ENCODE measurements at places on chromosomes 3 and 15.

DNA sequence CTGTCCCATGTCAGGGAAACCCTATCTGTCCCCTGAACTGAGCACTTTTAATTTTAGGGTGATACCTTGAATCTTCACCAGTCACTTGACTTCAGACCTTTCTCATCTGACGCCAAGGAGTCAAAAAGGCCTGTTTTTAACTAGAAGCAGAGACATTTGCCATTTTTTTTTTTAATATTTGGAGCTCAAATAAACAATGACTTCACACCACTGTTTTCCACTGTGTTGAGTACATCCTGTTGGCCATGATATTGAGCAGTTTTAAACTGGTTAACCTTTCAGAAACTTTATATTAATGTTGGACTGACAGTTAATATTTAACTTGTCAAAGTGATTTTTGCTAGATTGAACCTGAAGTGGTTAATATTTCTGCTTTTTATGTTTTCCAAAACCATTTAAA, 28.2 kb downstream of the DAG1 start:
- no peak for DNase-seq

DNA sequence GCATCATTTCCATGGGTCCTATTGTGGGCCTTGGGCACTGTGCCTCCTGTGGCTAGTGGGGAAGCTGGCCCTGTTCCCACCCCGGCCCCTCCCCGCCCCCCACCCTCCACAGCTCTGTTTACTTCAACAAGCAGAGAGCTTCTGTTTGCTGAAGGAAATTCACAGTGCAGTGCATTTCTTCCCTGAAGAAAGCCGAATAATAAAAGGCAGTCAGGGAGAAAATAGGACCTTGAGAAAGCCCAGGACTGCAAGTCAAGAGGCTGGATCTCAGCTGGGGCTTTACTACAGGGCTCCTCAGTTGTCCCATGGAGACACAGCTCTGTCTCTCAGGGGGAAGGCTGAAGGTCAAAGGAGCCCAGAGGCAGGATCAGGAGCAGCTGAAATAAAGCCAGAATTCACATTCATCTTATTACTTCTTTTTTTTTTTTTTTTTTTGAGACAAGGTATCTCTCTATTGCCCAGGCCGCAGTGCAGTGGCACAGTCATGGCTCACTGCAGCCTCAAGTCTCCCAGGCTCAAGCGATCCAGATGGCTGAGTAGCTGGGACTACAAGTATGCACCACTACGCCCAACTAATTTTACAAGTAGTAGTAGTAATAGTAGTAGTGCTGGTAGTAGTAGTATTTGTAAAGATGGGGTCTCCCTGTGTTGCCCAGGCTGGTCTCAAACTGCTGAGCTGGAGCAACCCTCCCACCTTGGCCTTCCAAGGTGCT, 33.0 kb upstream of the LACTB start:
- no peak for DNase-seq

DNA sequence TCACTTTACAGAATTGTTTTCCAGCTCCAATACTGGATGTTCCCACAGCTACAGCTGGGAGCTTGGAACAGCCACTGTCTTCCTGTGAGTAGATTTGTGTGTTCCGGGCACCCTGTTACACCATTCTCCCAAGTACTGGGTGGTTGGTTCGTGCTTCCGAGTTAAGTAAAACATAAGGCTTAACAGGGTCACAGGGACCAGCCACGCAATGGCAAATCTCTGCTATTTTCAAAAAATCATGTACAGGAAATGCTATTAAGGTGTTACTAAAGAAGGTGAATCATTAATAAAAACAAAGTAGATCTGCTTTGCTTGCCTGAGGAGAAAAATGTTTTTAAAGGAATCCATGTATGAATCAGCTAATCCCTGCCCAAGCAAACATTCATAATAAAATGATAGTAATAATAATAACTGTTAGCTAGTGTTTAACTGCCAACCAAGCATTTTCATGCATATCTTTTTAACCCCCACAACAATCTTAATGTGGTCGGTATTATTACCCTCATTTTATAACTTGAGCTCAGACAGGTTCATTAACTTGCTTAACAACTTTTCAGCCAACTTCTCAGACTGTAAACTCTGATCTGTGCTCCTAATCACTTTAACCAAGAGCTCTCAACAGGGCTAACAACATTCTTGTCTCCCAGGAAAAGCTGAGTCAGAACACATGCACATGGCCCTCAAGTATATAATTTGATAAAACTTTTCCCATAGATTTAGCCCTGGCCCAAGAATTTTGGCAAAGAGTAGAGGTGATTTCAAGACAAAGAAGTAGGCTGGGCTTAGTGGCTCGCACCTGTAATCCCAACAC, 2.7 kb upstream of the C2CD4A start:
- no peak for DNase-seq

DNA sequence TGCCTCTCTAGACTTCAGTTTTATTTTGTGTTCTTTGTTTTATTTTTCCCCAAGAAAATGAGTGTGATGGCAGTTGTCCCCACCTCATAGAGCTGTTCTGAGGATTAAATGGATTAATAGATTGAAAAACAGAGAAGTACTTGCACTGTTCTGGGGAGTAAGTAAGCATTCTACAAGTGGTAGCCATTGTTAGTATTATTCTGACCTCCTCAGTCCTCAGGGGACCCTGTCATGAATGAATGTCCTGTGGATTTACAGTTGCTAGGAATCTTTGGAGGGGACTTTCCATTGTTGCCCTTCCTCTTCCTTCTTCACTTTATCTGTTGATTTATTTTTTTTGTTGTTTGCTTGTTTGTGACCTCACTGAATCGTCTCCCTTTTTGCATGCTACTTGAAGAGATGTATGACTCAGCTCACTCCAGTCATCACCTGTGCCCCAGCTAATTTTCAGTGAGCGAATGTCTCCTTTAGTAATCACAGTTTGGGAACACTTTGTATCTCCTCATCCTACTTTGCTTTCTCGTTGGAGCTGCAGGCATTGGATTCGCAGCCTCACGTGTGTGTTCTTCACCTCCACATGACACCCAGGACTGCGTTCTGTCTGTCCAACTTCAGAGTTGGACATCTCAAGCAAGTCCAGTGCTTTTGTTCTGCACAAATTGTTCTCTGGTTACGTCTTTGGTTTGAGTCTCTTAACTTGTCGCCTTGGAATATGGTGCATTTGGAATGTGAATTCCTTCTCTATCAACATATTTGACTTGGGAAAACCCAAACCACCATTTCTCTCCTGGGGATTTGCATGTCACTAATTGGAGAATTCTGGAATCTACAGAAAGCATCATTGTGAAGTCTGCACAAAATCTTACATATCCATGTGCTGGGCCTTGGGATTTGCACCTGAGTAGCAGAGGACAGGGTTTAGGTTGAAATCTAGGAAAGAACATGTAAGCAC, 54.5 kb downstream of the LRTM1 start:
- no peak for DNase-seq

DNA sequence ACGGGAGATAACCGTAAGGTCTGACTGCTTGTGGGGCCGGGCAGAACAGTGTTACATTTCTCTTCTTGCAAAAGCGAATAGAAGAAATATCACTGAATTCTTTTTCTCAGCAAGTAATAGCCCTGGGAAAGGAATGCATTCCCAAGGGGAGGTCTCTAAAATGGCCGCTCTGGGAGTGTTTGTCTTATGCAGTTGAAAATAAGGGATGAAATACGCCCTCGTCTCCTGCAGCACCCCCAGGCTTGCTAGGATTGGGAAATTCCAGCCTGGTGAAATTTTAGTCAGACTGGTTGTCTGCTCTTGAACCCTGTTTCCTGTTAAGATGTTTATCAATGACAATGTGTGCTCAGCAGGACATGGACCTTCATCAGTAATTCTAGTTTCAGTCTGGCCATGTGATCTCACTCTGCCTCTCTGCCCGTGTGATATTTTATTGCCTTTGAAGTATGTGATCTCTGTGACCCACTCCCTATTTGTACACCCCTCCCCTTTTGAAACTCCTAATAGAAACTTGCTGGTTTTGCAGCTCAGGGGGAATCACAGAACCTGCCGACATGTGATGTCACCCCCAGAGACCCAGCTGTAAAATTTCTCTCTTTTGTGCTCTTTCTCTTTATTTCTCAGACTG, 715.6 kb downstream of the ROBO1 start:
- DNase-seq: peak; percentile 21

DNA sequence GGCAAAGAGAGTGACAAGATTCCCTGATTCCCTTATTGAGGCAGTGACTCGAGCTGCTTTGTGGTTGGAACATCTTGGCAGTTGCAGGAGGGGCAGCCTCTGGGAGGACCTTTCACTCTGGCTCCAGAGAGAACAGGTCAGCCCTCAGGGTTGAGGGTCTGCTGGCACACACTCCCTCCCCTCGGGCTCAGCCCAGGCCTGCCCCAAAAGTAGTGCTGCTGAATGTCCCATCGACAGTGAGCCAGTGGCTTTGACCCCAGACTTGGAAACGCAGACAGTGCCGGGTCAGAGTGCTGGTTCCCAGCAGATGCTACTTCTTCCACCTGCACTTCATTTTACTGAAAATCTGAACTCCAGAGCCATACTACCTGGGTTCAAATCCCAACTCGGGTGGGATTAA, 25.6 kb upstream of the ATP2B2 start:
- DNase-seq: no peak

DNA sequence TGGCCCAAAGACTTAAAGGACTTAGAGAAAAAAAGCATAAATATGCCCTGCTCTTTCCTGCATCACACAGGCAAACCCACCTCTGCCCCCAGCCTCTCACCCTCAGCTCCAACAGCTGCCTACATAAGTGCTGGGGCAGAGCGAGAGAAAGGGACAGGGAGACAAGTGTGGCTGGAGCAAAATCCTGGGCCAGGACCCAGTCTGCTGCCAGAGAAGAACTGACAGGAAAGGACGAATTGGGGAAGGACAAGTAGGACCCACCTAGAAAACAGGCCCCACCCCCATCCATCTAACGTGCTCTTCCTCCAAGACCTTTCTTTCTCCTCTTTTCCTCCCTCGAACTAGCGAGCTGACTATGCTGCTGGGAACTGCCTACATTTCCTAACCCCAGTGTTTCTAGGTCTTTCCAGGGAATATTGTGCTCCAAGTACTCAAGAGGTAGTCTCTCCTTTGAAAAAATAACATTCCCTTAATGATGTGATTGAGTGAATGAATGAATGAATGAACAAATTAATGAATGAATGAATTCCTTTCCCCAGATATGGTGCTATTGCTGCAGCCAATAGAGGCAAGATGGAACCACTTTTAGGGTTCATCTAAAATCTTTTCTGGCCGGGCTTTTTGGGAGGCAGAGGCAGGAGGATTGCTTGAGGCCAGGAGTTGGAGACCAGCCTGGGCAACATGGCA, 18.4 kb downstream of the IGDCC4 start:
- DNase-seq: no peak

- DNase-seq: peak; percentile 56
Measured at GRCh38 chr3:112333002-112333380, at the start of gene CD200. TSS of gene CD200 (plus strand) at chr3:112333156. CDS start at chr3:112333213, 57 bp downstream.

- no peak for DNase-seq
Measured at GRCh38 chr15:71295603-71296314, 180.5 kb downstream of the THSD4 start.

GRCh38 chr3:196998966-196999760, 30.5 kb downstream of the MELTF start:
- DNase-seq: no peak

- DNase-seq: no peak
Measured at GRCh38 chr3:5221701-5222100, 34.2 kb downstream of the EDEM1 start.
